Right lobe of liver (tissue), 6 donors: ENCODE measurements at places on chromosomes 16 and 17. TPM values are rescaled to one million over a fixed set of nuclear protein-coding genes. Genes with fewer than 3 reads are reported as not detected.
A peak's percentile ranks its signal among the peaks of the same experiment; 100 is the strongest.

GRCh38 chr17:63344383-63344782 is 101.7 kb downstream of the CYB561 start:
- H3K4me3 ChIP-seq: no peak overlapping the region
- DNase-seq: no peak
- no peaks in the 10 kb centered on the region for H3K27me3 ChIP-seq
- H3K4me1 ChIP-seq: no peaks in the 10 kb centered on the region
- no peaks in the 10 kb centered on the region for H3K36me3 ChIP-seq

- no peaks in the 10 kb centered on the region for H3K36me3 ChIP-seq
- H3K27ac ChIP-seq: no peak overlapping the region
- no peaks in the 10 kb centered on the region for H3K4me1 ChIP-seq
- no peak for DNase-seq
These were observed 252.9 kb upstream of the RPL38 start for GRCh38 chr17:73950593-73950914.

Gene TNP2
- not detected for total RNA-seq

- no peaks in the 10 kb centered on the region for H3K4me1 ChIP-seq
- no peak overlapping the region for H3K27ac ChIP-seq
- H3K4me3 ChIP-seq: no peak overlapping the region
- no peak for DNase-seq
These were observed 91.6 kb downstream of the XYLT1 start for GRCh38 chr16:17379121-17379571.

GRCh38 chr17:78484271-78485246 is 92.6 kb downstream of the DNAH17 start:
- DNase-seq: no peak
- H3K4me3 ChIP-seq: no peak overlapping the region
- H3K4me1 ChIP-seq: no peaks in the 10 kb centered on the region
- no peak overlapping the region for H3K27ac ChIP-seq
- H3K27me3 ChIP-seq: peaks cover 3% of the 10 kb centered on the region
- H3K36me3 ChIP-seq: no peaks in the 10 kb centered on the region

DNA sequence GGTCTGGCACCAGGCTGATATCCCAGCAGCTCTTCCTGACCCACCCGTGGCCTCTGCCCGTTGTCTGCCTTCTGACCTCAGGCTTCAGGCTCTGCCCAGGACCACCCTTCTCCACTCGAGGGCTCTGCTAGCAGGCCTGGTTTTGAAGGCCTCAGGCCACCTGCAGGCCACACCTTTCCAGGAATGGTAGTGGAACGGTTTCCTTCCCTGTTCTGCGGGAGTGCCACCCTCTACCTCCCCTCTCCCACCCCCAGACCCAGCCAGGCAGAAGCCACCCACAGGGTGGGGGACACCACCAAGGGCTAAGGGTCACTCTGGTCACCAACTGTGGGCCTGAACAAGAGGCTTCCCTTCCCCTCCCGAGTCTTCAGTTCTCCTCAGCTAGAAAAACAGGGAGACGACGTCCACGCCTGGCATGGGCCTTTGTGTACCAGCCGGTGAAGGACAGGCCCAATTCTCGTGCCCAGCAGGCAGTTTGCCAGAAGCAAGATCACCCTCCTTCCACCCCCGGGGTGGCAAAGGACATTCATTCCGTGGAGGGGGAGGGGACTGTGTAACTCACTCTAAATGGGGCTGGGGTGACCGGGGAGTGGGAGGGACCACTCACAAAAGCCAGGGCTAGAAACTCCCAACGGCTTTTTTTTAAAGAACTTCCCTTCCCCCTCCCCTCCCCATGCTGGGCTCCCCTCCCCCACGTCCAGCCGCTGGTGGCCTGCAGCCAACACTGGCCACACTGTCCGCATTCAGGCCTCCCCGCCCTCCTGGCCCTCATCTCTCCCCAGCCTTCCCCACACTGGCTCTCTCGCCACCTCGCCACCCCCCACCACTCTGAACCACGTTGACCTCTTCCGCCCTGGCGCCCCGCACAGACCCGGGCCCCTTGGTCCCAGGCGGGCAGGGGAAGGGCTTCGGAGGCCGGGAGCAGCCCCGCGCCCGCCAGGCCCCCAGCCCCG is 7.7 kb downstream of the CBX4 start:
- peak overlapping the region; percentile 61 for H3K4me3 ChIP-seq
- H3K27me3 ChIP-seq: no peaks in the 10 kb centered on the region
- peak overlapping the region; percentile 78 for H3K27ac ChIP-seq
- peak; percentile 94 for DNase-seq

Gene SLC12A4
- 17.2 TPM for total RNA-seq

GRCh38 chr16:22321340-22322001 is 24.3 kb downstream of the POLR3E start:
- no peaks in the 10 kb centered on the region for H3K27me3 ChIP-seq
- H3K36me3 ChIP-seq: peaks cover 57% of the 10 kb centered on the region
- H3K27ac ChIP-seq: no peak overlapping the region
- DNase-seq: no peak

DNA sequence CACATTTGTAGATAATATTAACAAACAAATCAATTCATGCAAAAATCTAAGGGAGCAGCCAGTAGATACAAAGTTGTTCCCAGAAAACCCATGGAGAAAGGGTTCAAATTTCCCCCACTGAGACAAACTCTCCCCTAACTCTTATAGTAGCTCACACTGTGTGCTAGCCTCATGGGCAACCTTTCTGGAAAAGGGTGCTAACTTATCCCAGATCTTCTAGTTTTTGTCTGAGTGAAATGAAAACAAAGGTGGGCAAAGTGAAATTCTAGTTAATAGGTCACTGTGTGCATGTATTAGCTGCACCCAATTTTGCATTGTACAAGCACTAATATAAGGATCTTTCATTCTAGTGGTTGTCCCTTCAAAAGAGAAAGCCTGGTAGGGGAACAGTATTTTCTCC is 9.9 kb upstream of the USP32 start:
- H3K27me3 ChIP-seq: no peaks in the 10 kb centered on the region
- H3K4me3 ChIP-seq: no peak overlapping the region
- DNase-seq: no peak
- no peak overlapping the region for H3K27ac ChIP-seq
- H3K36me3 ChIP-seq: no peaks in the 10 kb centered on the region

DNA sequence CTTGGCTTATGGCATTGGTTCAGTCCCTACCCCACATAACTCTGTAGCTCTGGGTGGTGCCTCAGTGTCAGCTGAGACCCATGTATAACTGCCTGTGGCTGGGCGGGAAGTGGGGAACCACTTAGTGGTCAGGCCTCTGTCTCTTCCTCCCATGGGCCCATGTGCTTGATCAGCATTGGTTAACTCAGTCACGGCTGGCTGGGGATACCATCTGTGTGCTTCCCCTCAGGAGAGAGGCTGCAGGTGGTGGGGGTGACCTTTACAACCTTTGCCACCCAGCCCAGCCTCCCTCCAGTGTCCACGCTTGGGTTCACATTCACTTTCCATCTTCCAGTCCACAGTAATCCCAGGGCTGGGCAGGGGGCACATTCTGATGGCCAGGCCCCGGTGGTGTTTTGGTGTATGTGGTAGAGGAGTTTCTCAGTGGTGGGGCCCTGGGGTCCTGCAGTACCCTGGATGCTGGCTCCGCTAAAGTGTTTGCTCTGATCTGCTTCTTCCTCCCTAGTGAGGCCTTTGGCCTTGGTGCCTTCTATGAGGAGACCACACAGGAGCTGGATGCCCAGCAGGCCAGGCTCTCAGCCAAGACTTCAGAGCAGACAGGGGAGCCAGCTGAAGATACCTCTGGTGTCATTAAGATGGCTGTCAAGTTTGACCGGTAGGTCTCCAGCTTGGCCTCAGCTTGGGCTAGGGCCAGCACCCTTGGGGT is 10.2 kb upstream of the NFATC3 start:
- no peak overlapping the region for H3K27ac ChIP-seq
- H3K4me1 ChIP-seq: peaks cover 5% of the 10 kb centered on the region
- DNase-seq: peak; percentile 47
- no peak overlapping the region for H3K4me3 ChIP-seq
- peaks cover 4% of the 10 kb centered on the region for H3K36me3 ChIP-seq
- H3K27me3 ChIP-seq: no peaks in the 10 kb centered on the region

Gene KRTAP4-6
- total RNA-seq: not detected

DNA sequence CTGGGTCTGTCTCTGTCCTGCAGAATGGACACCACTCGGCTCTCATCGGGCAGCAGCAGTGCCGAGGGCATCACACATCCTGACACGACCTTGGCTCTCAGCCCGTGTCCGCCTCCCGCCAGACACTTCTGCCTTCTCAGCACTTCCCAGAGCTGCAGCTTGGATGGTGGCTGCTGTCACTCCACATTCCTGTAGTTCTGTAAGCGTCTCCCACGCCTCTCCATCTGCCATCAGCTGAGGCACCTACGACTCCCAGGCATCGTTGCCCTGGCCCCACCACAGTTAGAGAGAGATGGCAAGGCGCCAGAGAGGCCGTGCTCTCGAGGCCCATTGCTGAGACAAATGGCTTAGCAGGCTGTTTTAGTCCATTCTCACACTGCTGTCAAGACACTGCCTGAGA is 195.9 kb upstream of the CHMP6 start:
- no peaks in the 10 kb centered on the region for H3K27me3 ChIP-seq
- H3K4me1 ChIP-seq: no peaks in the 10 kb centered on the region
- no peak overlapping the region for H3K4me3 ChIP-seq

- H3K4me1 ChIP-seq: no peaks in the 10 kb centered on the region
- H3K4me3 ChIP-seq: no peak overlapping the region
- H3K27ac ChIP-seq: no peak overlapping the region
- no peaks in the 10 kb centered on the region for H3K27me3 ChIP-seq
- H3K36me3 ChIP-seq: no peaks in the 10 kb centered on the region
These were observed 1.2 kb downstream of the CDT1 start for GRCh38 chr16:88804552-88805339.

GRCh38 chr17:65914784-65915342 is 277.1 kb downstream of the CEP112 start:
- no peaks in the 10 kb centered on the region for H3K4me1 ChIP-seq
- H3K27me3 ChIP-seq: no peaks in the 10 kb centered on the region
- no peaks in the 10 kb centered on the region for H3K36me3 ChIP-seq
- DNase-seq: no peak
- no peak overlapping the region for H3K4me3 ChIP-seq
- no peak overlapping the region for H3K27ac ChIP-seq

GRCh38 chr17:1188812-1189504 is 9.2 kb upstream of the ABR start:
- H3K4me1 ChIP-seq: peaks cover 3% of the 10 kb centered on the region
- H3K27ac ChIP-seq: no peak overlapping the region
- no peak overlapping the region for H3K4me3 ChIP-seq
- DNase-seq: peak; percentile 87

- no peak overlapping the region for H3K27ac ChIP-seq
- peaks cover 3% of the 10 kb centered on the region for H3K4me1 ChIP-seq
- peak; percentile 67 for DNase-seq
- no peaks in the 10 kb centered on the region for H3K27me3 ChIP-seq
- H3K4me3 ChIP-seq: no peak overlapping the region
These were observed 53.2 kb downstream of the NT5M start for GRCh38 chr17:17356149-17356930.

Gene GPR179
- total RNA-seq: 0.22 TPM

Gene C1QTNF1
- total RNA-seq: 30.4 TPM

DNA sequence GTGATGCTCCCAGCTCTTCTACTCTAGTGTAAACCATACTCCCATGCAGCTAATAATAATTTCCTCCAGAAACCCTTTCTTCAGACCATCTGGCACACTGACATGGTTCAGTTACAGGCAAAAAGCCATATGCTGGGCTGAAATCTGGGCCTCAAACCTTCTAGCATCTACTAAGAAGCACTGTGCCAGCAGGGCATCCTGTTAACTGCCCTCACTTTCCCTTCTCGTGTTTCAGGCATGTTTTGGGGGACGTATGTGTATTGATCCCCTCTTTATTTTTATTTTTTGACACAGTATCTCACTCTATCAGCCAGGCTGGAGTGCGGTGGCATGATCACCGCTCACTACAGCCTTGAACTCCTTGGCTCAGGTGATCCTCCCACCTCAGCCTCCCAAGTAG is 33.3 kb downstream of the STAT5A start:
- peaks cover 97% of the 10 kb centered on the region for H3K36me3 ChIP-seq
- no peak overlapping the region for H3K27ac ChIP-seq
- no peaks in the 10 kb centered on the region for H3K27me3 ChIP-seq
- H3K4me3 ChIP-seq: no peak overlapping the region
- DNase-seq: no peak

Gene GRN
- total RNA-seq: 185 TPM

GRCh38 chr16:65994291-65994690 is 372.2 kb upstream of the CDH5 start:
- no peaks in the 10 kb centered on the region for H3K27me3 ChIP-seq
- no peak overlapping the region for H3K27ac ChIP-seq
- no peaks in the 10 kb centered on the region for H3K36me3 ChIP-seq

Gene SPATA20
- total RNA-seq: 203 TPM

Gene SLX1A
- 21.2 TPM for total RNA-seq

Gene NEURL4
- 4.2 TPM for total RNA-seq

Gene PRR35
- not detected for total RNA-seq

DNA sequence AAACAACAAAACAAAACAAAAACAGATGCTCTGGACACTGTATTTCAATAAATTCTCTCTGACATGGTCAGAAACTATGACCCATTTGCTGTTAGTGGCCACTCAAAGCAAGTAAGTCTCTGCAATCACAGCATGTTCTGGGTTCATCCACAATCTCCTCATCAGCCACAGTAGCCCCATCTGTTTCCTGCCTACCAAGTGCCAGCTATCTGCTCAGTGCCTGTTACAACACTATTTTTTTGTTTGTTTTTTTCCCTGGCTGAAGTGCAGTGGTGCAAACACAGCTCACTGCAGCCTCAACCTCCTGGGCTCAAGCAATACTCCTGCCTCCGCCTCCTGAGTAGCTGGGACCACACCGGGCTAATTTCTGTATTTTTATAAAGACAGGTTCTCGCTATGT is 137.9 kb downstream of the SOX9 start:
- no peak for DNase-seq
- no peak overlapping the region for H3K4me3 ChIP-seq
- H3K36me3 ChIP-seq: no peaks in the 10 kb centered on the region

Gene KCNJ12
- 0.21 TPM for total RNA-seq

Gene MRPS23
- 14.3 TPM for total RNA-seq

Gene SLC39A11
- total RNA-seq: 43.9 TPM
